A549 treated with RU486 at 1 μM for 4 hours (cell line): ENCODE measurements at places on chromosomes 12 and 14. TPM values are rescaled to one million over a fixed set of nuclear protein-coding genes. Genes with fewer than 3 reads are reported as not detected.

Gene NUAK1
- total RNA-seq, result 10.4 to 11.3 TPM (median 11.1 TPM) in 5 replicates

Gene GALNT16
- total RNA-seq, result 2.2 to 4.3 TPM (median 3.8 TPM) in 5 replicates

Gene FOXA1
- total RNA-seq, result 6.8 to 12.4 TPM (median 10.6 TPM) in 5 replicates

Gene GABARAPL1
- 31.2 to 48.6 TPM (median 43.5 TPM) in 5 replicates for total RNA-seq

Gene ESYT1
- total RNA-seq, result 59.0 to 74.9 TPM (median 65.7 TPM) in 5 replicates

Gene NEUROD4
- not detected in 5 replicates for total RNA-seq

Gene NR1H4
- total RNA-seq, result 0.07 TPM in 1 of 5 replicates, not detected in the others

Gene SLC5A8
- not detected in 5 replicates for total RNA-seq

Gene MDGA2
- 0.12 TPM in 1 of 5 replicates, not detected in the others for total RNA-seq

Gene HCAR2
- 0.11 to 0.32 TPM (median 0.20 TPM) in 5 replicates for total RNA-seq

Gene INSM2
- total RNA-seq, result 0.05 to 0.08 TPM in 2 of 5 replicates, not detected in the others

Gene DENND5B
- total RNA-seq, result 11.3 to 17.5 TPM (median 15.9 TPM) in 5 replicates

Gene FSCB
- total RNA-seq, result not detected in 5 replicates

Gene GAS2L3
- total RNA-seq, result 3.7 to 10.3 TPM (median 9.8 TPM) in 5 replicates

Gene SP1
- 16.0 to 26.2 TPM (median 24.0 TPM) in 5 replicates for total RNA-seq

Gene TDRD9
- total RNA-seq, result not detected in 5 replicates

Gene ATF7
- total RNA-seq, result 14.8 to 19.1 TPM (median 18.2 TPM) in 5 replicates

Gene GLS2
- 0.09 to 0.76 TPM (median 0.16 TPM) in 5 replicates for total RNA-seq

Gene KRT81
- 2,796 to 3,933 TPM (median 3,447 TPM) in 5 replicates for total RNA-seq

Gene HOXC13
- total RNA-seq, result 7.7 to 14.1 TPM (median 9.8 TPM) in 5 replicates

Gene HOXC9
- 11.4 to 14.1 TPM (median 13.1 TPM) in 5 replicates for total RNA-seq

Gene DNAJC22
- 17.9 to 22.7 TPM (median 21.7 TPM) in 5 replicates for total RNA-seq

Gene SPRYD4
- total RNA-seq, result 1.6 to 2.1 TPM (median 1.9 TPM) in 5 replicates

Gene HOXC5
- 0.43 to 1.1 TPM (median 0.80 TPM) in 5 replicates for total RNA-seq

Gene GEMIN2
- total RNA-seq, result 22.4 to 34.6 TPM (median 24.7 TPM) in 5 replicates

Gene SLC25A3
- 696 to 780 TPM (median 761 TPM) in 5 replicates for total RNA-seq

Gene ADSS1
- 4.5 to 7.8 TPM (median 6.2 TPM) in 5 replicates for total RNA-seq

Gene SIRT4
- 0.49 to 0.99 TPM (median 0.80 TPM) in 5 replicates for total RNA-seq
